ENCODE measurements at places on chromosomes 13 and 19.

DNA sequence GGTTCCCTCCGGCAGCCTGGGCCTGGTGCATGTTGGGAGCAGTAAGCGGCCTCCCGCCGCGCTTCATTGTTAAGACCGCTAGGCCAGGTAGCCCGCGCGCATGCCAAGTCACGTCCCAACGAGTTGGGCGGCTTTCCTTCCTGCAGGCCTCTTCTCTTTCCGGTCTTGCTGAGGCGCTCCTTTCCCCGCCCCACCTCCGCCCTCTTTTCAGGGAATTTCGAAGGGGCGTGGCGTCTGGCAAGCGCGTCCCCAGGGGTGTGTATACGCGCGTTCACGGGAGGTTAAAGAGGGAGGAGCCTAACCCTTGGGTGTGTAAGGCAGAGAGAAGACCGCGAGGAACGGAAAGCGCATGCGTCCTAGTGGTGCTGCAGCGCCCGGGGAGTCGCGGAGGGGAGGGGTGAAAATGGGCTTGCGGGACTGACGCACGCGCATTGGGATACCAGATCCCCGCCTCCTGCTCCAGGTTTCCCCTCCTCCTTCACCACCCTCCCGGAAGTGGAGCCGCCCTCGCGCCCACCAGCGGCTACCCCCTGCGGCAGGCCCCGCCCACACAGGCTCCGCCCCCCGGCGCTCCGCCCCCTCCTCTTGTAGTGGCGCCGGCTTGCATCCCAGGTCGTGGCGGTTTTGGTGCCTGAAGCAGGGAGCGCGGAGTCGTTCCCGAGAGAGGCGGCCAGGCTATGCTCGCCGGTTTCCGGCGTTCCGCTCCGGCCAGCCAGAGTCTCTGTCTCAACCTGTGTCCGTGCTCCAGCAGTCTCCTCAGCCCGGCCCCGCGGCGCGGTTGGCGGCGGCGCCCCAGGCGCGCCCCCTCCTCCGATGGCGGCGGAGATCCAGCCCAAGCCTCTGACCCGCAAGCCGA is at the start of gene WDFY2:
TSS of gene WDFY2 (plus strand) at position 588 of the 856 bp plus-strand sequence. CDS start at position 814, 226 bp downstream.
- peak; percentile 100 for DNase-seq

DNA sequence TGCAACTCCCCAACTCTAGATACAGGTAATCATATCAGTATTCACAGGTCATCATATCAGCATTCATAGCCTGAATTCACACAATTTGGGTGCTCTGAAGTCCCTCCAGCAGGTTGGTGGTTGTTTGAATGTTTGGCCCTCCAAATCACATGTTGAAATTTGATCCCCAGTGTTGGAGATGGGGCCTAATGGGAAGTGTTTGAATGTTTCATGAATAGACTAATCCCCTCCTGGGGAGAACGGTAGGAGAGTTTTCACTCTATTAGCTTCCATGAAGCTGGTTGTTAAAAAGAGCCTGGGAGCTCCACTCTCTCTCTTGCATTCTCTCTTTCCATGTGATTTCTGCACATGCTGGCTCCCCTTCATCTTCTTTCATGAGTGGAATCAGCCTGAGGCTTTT is 288.6 kb upstream of the PCDH9 start:
- no peak for DNase-seq

GRCh38 chr19:37763488-37763887 is 15.9 kb downstream of the ZNF573 start:
- no peak for DNase-seq

DNA sequence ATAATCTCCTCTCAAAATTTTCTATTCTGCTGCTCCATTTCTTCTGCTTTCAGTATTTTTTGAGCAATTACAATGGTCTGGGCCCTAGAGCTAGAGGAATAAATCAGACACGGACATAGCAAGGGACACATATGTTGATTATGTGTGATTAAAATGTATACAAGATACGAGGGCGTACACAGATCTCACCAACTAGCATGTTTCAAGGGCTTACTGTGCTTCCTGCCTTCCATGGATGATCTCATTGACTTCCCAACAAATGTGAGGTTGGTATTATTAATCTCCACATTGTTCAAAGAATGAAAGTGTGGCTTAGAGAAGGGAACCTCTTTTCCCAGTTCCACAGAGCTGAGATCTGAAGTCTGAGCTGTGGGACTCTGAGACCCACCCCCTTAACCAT is 9.1 kb downstream of the PLD3 start:
- no peak for DNase-seq

DNA sequence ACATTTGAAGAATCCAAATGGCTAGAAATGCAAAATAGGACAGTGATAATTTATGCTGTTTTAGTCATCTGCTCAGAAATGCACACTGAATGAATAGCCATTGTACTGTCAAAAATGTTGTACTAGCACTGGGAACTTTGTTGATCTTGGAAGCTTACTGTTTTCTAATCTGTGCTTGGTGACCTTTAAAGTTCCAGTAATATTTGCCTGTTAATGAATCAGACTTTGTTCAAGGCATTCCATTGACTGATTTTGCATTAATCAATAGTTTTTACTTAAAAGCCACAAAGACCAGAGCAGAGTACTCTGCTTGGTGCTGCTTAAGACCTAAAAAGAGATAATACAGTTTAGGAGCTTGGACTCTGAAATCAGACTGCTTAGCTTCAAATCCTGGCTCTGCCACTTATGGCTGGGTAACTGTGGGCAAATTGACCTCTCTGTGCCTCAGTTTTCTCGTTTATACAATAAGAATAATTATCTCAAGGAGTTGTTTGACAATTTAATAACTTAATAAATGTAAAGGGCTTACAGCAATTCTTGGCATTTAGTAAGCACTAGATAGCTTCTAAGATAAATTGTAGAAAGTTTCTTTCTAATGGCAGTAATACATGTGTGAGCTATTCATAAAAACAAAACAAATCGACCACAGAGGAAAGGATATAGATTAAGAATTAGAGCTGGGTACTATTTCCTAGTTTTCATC is 4.6 kb upstream of the SLAIN1 start:
- DNase-seq: no peak

DNA sequence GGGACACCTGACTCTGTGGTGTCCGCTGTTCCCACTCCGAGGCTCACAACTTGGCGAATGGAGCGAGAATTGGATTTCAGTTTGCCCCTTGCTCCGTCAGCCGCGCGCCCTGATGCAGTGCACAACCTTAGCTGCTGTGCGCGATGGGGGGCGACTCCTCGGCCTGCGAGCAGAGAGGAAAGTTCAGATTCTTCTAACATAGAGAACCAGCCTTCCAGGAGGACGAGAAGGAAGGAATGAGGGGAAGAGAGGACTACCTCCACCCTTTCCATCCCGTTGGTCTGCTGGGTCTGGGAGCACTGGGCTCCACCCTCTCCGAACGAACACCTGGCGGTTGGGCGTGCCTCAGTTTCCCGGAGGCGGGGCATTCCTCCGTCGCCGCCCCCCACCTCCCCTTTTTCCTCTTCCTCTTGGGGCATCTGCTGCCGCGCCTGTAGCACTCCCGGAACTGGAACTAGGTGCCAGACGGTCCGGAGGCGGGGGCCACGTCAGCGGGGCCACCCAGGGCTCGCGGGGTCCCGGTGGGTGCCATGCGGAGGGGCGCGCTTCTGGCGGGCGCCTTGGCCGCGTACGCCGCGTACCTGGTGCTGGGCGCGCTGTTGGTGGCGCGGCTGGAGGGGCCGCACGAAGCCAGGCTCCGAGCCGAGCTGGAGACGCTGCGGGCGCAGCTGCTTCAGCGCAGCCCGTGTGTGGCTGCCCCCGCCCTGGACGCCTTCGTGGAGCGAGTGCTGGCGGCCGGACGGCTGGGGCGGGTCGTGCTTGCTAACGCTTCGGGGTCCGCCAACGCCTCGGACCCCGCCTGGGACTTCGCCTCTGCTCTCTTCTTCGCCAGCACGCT is at the start of gene KCNK6:
TSS of gene KCNK6 (plus strand) at position 425 of the 838 bp plus-strand sequence. CDS start at position 531, 106 bp downstream.
- no peak for DNase-seq

DNA sequence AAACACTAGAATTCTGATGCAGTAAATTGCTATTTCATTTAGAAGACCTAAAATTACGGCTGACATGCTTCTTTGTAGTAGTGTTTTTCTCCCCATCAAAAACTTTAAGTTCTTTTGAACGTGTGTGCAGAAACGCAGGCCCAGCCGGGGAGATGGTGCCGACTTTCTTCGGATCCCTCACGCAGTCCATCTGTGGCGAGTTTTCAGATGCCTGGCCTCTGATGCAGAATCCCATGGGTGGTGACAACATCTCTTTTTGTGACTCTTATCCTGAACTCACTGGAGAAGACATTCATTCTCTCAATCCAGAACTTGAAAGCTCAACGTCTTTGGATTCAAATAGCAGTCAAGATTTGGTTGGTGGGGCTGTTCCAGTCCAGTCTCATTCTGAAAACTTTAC is 98.3 kb downstream of the TNFRSF19 start:
- DNase-seq: no peak

GRCh38 chr13:99265162-99265800 is 7.1 kb upstream of the GPR18 start:
- no peak for DNase-seq

DNA sequence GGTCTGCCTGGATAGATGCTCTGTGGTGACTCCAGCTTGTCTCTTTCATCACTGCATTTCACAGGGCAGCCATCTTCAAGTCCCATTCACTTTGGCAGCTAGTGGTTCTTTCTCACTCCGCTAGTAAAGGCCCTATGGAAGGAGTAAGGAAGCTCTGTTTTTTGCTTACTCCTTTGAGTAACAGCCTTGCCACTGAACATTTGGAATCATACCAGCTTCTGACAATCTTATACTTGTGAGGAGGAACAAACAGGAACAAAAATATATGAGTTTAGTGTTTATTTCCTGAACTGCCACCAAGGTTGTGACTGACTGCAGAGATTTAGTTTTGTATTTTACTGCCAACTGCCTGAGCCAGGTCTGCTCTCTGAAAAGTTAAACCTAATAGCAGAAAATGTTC is 38.7 kb downstream of the KCTD4 start:
- no peak for DNase-seq

DNA sequence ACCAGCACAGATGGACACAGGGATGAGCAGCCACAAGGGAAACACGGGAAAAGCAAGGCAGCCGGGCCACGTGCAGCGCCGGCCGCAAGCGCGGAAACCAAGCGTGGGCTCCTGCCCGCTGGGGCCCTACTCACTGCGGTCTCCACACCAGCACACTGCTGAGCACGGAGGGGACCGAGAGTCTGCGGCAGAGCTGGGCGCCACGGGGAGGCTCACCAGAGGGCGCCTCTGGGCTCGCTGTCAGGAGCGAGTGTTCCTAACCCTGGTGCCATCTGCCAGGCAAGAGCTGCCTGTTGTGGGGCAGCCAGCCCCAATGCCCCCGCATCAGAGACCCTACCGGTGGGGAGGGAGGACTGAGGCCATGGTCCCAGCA is 26.5 kb downstream of the MPND start:
- no peak for DNase-seq

DNA sequence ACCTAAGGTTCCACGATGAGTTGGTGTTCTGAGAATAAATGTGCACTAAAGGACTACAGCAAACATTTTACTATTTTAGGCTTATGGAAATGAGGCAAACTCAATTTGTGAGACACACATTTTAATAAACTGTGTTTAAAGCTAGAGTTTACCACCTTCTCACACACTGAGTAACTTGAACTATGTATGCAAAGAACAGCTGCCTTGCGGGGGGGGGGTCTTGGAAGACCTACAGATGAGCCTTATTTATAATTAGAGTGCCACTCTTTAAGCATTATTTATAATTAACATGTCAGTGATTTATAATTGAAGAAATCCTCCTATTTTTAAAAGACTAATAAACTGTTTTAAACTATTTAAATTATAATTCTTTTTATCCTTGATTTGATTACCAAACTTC is 300.4 kb downstream of the DLEU7 start:
- DNase-seq: no peak

GRCh38 chr19:17999684-18000479 is 8.1 kb upstream of the ARRDC2 start:
- no peak for DNase-seq

GRCh38 chr19:55554741-55555152 is 9.4 kb upstream of the SBK3 start:
- DNase-seq: no peak

- no peak for DNase-seq
These were observed 461.4 kb downstream of the MYO16 start for GRCh38 chr13:109090796-109091195.

DNA sequence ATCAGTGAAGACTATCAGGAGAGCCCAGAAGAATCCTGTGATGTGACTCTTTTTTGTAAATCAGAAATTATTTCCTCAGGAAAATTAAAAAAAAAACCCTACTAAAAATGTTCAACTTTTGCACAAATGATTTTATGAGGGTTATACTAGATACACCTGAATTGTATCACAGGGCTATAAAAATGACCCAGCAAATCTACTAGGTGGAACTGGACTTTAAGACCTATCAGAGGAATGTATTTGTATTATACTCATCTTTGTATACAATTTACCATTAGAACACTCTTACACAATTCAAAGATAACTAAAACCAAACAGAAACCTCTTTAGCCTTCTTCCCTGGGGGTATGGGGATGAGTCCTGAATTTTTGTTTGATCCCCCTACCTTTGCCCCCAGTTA is 7.2 kb downstream of the FBXL3 start:
- no peak for DNase-seq

DNA sequence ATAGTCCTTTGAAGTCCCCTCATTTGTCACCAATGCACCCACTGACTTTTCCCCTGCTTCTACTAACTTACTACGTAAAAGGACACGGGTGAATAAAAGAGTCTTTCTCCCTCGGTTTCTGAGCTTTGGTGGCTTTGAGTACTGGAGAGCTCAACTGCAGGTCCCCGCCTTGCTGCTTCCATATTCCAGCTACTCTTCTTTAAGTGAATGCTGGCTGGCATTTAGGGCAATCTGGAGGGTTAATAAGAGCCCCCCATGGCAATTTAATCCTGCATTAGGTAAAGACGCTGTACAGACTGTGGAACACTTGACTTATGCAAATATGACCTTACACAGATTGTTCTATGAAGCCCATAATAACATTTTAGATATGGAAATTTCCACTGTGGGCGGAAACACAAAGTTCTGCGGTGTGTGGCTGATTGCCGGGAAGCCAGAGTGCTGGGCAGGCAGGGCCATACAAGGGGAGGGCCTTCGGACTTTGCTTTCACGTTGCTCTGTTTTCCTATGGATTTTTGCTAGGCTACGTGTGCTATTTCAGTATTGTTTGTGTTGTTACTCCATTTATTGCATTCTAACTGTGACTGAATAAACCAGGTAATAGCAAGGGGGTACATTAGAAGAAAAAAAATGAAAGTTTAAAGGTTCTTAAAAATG is 97.5 kb downstream of the SLC10A2 start:
- DNase-seq: no peak

GRCh38 chr19:18170714-18171255 is 2.8 kb upstream of the IFI30 start:
- DNase-seq: no peak

- no peak for DNase-seq
These were observed 102.1 kb upstream of the FNDC3A start for GRCh38 chr13:48873587-48873986.

- no peak for DNase-seq
These were observed 9.9 kb downstream of the IGFL1 start for GRCh38 chr19:46239193-46240024.

GRCh38 chr19:4327252-4327876 is 11.3 kb downstream of the STAP2 start:
- no peak for DNase-seq

- no peak for DNase-seq
These were observed 713 bp downstream of the KRI1 start for GRCh38 chr19:10565028-10565566.

Measured in vagina (tissue), 2 donors.